T-cell (primary cell): ENCODE measurements at places on chromosomes 4 and X.
A peak's percentile ranks its signal among the peaks of the same experiment; 100 is the strongest.

GRCh38 chr4:152643153-152644035 lies 36.4 kb downstream of the TMEM154 start:
- DNase-seq: peak; percentile 4

DNA sequence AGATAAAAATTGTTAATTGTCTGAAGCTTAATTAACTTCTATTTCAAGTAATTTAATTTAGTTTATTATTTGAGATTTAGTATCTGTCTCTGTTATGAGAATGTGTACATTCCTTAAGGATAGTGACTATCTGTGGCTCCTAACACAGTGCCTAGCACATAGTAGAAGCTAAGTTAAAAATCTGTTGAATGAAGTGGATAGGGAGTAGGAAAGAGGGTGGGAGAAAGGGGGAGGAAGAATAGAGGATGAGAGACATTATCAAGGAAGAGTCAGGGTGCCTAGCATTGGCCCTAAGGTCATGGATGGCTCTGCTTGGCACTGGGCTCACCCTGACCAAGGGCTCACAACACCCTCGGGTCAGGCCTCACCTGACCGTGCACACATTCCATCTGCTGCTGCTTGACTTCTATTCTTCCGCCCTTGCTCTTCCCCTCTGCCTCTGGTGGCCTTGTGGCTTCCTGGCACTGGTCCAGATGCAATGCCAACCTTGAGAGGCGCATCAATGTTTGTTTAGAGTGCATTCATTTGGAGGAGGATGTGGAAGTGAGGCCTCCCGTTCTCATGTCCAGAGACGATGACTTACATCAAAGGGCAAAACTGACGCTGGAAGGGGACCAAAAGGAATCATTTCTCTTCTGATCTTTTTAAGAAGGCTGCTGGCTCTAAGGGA lies 42.3 kb downstream of the TRIM2 start:
- no peak for DNase-seq

DNA sequence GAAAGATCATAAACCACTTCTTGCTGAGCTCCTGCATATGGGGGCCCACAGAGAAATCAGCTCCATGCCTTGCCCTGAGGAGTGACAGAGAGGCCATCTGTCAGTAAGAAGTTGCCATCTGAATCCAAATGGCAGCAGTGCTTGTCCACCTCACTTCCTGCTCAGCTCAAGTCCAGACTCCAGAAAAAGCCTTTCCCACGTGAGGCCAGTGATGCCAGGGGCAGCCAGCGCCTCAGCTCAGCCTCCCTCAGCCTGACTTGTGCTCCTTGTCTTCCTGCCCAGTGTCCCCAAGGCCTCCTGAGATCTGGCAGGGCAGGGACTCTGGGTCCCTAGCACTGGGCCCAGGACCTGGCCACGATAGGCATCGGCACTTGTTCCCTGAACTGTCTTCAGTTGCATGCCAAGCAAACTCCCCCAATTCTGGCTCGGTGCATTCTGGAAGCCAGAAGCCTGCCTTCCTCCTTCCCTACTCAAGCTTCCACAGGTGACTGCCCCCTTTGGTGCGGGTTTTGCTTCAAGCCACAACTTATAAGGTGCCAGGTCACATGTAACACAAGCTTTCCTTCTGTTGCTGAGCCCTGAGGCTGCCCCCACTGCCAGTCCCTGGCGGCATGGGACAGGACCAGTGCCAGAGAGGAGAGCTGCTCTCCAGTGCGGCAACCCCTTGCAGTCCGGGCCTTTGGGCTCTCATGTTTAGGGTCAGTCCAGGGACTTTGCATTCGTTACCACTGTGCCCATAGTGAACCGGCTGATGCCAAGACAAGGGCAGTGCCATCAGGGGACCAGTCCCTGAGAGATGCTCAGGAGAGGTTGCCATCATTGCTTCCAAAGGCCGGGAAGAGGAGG lies 2.2 kb downstream of the ZNF185 start:
- no peak for DNase-seq

- no peak for DNase-seq
These were observed 1.2 kb downstream of the PPARGC1A start for GRCh38 chr4:23888421-23889319.

DNA sequence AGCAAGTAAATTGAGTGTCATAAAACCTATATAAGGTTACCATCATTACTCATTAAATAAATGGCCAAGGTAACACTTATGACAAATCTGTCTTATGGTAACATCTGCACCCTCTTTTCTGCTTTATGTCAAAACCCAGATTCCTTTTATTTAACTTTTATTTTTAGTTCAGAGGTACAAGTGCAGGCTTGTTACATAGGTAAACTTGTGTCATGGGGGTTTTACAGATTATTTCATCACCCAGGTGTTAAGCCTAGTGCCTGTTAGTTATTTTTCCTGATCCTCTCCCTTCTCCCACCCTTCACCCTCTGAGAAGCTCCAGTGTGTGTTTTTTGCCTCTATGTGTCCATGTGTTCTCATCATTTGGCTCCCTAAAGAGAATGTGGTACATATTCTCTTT lies 930.7 kb downstream of the CCSER1 start:
- DNase-seq: no peak

GRCh38 chrX:152926279-152926678 lies 28.4 kb downstream of the ZNF185 start:
- DNase-seq: peak; percentile 25

DNA sequence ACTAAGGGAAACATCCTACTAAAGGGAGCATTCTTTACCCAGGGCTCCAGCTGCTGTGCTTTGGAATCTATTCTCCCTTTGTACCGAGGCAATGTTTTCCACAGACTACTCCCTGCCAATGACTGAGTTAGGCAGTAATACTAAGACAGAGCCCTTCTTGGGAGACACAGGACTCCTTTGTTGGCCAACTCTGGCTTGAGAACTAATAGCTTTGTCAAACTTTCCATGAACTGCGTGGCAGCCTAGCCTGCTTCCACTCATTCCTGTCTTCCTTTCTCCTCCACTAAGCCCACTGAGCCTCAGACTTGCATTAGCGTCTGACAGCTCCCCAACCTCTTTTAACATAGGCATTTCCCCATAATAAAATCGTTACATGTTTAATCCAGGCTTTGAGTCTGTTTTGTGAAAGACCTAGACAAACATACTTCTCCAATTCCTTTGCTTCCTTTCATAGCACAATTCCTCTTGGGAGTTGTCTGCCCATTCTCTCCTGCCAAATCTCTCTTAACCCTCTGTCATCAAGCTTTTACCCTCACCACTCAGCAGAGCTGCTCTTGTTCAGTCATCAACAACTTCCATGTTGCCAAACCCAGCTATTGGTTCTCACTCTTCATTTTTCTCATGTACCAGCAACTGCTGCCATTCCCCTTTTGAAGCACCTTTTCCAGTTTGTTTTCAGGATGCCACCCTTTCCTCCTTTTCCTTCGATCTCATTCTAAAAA lies 300.3 kb upstream of the IGFBP7 start:
- DNase-seq: no peak

GRCh38 chr4:25878676-25879075 lies 15.9 kb upstream of the SEL1L3 start:
- DNase-seq: no peak

DNA sequence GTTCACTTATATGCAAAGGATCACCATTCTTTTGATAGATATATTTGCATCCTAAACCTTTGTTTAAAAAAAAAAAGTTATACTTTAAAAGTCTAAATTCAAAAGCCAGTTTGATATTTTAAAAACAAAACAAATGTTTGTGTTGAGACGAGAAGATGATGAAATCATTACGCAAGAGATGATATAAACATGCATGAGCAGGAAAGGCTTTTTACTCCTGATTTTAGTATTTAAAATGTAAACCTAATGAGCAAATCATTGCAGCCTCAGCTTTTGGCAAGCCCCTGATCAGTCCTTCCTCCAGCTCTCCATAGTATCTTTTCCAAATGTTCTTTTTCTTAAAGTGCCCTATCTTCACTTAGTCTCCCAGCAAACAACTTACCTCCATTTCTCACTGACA lies 115.6 kb downstream of the ARAP2 start:
- DNase-seq: no peak

GRCh38 chr4:88610771-88611170 lies 18.5 kb downstream of the HERC3 start:
- no peak for DNase-seq

DNA sequence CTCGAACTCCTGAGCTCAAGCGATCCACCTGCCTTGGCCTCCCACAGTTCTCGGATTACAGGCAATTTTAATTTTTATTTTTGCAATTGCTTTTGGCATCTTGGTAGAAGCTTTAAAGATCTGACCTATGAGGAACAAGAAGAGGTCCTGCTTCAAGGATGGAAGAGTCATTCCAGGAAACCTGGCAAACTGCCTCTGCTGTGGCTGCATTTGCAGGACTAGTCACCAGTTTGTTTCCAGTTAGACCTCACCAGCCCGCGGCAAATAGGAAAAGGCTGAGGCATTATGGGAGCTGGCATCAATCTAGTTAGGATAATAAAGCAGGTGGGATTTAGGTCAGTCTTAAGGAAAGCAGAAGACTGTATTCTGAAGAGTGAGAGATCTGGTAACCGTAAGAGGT lies 51.9 kb upstream of the LAS1L start:
- no peak for DNase-seq

- no peak for DNase-seq
These were observed 29.5 kb downstream of the FHDC1 start for GRCh38 chr4:152965611-152966010.

GRCh38 chr4:751676-752075 lies 46.0 kb downstream of the PCGF3 start:
- no peak for DNase-seq

DNA sequence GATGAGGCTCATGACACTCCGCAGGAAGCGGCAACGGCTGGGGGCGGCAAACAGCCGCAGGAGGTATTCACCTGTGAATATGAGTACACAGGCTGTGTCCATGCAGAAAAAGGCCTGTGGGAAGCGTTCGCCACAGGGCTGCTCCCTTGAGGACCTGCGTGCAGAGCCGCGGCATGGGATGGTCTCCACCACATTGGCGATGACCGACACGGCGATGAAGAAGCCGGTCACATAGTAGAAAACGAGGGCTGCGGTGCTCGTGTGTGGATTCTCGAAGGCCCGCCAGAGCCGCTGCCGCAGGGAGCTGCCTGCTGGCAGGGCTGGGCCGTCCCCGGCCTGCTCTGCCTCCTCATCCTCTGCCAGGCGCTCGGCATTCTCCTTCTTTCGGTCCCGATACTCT lies 2.2 kb downstream of the KCND1 start:
- no peak for DNase-seq

DNA sequence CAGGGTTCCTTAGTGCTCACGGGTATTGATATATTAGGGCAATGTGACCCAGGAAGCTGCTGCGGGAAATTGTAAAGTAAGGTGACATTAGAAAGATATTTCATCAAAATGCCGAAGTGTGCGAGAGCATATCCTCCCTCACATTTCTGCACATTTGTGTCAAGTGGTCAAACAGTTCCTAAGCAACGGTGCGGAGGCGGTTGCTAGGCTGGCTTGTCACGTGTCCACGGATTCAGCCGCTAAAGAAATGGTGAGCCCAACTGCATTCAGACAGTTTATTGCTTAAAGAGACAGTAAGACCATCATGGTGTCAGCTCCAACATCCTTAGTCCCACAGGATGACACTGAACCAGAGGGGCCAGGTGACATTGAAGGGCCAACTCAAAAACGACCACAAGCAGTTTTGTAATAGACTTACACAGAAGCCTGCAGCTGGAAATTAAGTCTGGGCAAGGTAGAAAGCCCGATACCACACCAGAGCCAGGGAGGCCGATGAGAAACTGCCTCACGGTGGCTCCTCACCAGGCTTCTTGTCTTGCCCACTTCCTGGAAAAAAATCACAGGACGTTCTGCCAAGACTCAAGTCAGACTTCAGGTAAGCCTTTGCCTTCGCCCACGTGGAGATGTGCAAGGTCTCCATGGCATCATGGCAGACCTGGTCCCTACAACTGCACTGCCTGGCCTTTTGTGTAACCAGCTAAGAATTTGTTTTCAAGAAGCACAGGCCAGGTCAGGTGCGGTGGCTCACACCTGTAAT lies 50.4 kb downstream of the USP11 start:
- DNase-seq: no peak

GRCh38 chr4:140617499-140618248 lies 48.9 kb upstream of the UCP1 start:
- no peak for DNase-seq

DNA sequence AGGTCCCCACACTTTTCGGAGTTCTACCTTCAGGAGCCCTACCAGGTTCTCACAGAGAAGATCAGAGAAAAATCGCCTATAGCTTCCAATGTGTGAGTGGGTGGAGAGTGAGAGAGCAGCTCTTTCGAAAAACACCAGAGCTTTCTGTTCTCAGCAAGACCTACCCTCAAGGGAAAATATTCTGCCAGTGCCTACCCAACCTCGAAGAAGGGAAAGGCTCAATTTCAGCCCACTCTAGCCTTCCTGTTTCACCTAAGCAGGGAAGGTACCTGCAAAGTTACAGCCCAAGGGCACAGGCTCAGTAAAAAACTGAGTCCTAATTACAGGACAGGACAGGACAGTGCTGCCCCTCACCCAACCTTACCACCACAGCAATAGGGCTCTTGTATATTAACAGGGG lies 104.0 kb upstream of the WDR17 start:
- DNase-seq: no peak

DNA sequence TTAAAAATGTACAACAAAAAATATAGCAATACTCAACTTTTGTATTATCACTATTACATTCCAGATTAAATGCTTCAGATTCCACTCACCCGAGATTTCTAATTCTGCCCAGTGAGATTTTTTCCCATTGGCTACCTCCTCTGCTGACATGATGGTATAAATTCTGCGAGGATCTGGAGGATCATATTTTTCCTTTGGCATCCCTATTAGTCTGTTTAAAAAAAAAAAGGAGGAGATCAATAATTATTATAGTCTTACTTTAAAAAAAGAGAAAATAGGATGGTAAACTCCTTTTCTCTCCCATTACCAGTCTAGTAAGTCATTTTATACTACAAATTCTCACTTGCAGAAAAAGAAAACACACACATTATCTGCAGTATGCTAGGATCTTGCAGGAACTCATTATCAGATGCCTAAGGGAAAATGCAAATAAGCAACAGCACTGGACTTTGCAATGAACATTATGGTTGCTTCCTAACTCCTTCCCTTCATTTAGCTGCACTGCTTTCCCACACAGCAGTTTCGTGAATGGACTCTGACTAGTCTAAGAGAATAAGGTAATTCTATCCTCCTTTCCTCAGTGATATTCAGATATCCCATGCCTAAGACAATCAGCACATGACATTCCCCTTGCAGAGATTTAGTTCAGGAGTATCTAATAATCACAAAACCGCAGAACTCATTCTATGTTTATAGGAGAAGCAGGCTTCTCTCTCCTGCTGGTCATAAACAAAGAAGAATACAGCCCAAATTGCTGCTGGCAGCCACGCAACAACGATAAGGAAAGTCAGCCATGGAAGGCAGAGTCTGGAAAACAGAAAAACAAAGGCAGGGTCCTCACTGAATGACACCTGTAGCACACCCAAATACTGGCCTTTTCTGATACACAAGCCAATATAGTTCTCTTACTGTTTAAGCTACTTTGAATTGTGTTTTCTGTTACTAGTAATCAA lies 42.7 kb downstream of the CNOT6L start:
- DNase-seq: no peak

DNA sequence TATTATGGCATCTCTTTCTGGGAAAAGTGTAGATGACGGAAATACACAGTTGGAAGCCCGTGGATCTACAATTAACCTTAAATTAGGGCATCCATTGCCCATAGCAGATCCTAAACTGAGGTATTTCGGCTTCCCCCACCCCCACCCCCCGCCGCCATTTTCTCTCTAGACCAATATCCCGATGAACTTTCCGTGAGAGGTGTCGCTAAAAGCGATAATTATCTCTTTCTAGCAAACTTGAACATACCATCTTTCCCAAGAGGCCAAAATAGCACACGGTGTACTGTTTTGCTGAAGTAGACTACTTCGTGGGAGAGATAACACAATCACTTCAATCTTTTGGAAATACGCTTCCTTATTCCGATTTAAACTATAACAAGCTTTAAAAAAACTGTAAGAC lies 554 bp downstream of the KLHL15 start:
- no peak for DNase-seq
